ENCODE measurements at places on chromosomes 5 and 9. TPM values are rescaled to one million over a fixed set of nuclear protein-coding genes. Genes with fewer than 3 reads are reported as not detected.

The C5 gene
- polyA plus RNA-seq: 16.9 TPM

- no peak for DNase-seq
Observed at GRCh38 chr5:76854644-76855043, 4.8 kb downstream of the S100Z start.

- DNase-seq: no peak
Observed at GRCh38 chr5:50726475-50727148, 60.2 kb downstream of the PARP8 start.

DNA sequence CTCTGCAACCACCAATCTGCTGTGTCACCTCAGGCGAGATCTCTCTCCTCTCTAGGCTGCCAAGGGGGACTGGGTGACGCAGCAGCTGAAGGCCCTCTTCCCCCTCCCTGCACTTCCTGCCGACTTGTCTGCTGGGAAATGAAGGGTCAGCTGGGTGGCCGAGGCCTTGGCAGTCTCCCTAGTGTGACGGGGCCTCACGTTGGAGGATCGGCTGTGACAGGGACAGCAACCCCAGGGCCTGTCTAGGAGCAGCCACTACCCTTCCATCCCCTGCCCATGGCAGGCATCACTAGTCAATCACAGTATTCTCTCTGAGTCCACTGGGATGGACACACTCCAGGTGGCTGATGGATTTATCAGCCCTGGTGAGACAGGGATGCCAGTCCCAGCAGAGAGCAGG is 107.3 kb upstream of the SARDH start:
- no peak for DNase-seq

GRCh38 chr9:130294664-130295063 is 29.1 kb downstream of the HMCN2 start:
- no peak for DNase-seq

The RGS7BP gene
- 8.2 TPM for polyA plus RNA-seq

- no peak for DNase-seq
Observed at GRCh38 chr9:38439916-38440301, 15.7 kb upstream of the IGFBPL1 start.

DNA sequence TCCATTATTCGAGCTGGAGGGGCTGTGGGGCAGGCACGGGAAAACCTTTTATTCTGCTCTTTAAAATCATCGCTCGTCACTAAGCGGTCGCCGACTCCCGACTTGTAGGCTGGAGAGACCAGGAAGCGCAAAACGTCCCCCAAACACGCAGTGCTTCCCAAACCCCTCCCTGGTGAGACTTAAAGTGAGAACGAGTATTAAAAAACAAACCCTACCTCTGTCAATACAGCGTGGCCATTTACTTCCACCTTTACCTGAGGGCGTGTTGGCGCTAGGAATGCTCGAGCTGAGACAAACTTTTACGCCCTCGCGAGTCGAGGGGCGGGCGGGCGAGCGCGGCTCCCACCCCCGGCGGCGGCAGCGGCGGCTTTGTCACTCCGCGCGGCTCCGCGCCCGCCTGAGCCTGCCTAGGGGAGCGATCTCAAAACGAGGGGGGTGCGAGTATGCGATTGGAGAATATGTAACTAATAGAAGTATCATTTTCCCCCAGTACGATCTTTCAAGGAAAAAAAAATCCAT is at the start of gene NR2F1-AS1:
Gene NR2F1-AS1, minus strand, starts transcription at position 293 of the 519 bp plus-strand sequence.
- DNase-seq: no peak

The C5orf63 gene
- 13.9 TPM for polyA plus RNA-seq

DNA sequence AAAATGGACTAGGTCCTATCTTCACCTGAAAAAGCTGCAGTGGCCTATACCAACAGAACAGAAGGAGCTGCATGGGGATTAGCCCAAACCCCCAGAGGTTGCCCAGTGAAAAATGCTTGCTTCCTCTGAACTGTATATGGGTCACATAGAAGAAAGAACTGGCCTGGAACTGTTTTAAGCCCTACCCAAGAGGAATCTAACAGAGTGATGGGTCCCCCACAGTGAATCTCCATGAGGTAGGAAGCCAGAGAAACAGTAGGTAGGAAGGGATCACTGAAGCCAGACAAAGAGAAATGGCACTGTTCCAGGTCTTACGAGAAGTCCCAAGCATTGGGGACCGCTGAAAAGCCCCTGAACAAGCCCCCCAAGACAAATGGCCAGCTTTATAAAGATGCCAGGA is 28.8 kb upstream of the TRIM32 start:
- DNase-seq: no peak

DNA sequence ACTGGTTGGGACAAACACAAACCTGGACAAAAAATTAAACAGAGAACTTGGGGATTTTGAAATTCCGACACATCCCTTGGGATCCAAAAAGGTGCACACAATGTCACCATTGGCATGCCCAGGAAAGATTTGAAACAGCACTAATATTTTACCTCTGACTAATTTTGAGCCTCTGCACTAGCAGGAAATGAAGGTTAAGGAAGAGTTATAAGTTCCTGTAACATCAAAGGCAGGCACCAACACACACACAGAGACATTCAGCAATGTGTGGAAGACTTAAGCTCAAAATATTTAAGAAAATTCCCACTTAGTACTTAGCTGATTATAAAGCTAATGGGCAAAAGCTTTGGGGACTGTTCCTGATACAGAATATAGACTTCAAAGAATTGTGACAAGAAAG is 247.0 kb downstream of the CDH9 start:
- DNase-seq: no peak

The RPP25L gene
- 25.7 TPM for polyA plus RNA-seq

DNA sequence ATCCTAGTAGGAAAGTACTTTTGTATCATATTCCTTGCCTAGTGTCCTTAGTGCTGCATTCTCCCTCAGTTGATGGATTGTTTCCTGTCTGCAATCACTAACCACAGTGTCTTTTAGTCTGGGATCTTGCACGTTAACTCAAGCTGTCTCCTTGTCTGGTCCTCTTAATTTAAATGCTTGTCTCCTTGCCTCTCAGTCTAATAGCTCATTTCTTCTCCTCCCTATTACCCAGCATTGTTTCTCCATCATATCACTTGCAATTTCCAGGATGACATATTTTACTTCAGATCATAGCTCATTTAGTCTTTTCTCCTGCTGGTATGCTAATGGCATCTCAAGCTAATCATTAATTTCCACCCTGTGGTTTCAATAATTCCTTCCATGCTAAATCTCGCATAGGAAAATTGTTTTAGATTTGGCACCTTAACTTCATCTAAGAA is 2052.0 kb upstream of the C9orf72 start:
- no peak for DNase-seq

DNA sequence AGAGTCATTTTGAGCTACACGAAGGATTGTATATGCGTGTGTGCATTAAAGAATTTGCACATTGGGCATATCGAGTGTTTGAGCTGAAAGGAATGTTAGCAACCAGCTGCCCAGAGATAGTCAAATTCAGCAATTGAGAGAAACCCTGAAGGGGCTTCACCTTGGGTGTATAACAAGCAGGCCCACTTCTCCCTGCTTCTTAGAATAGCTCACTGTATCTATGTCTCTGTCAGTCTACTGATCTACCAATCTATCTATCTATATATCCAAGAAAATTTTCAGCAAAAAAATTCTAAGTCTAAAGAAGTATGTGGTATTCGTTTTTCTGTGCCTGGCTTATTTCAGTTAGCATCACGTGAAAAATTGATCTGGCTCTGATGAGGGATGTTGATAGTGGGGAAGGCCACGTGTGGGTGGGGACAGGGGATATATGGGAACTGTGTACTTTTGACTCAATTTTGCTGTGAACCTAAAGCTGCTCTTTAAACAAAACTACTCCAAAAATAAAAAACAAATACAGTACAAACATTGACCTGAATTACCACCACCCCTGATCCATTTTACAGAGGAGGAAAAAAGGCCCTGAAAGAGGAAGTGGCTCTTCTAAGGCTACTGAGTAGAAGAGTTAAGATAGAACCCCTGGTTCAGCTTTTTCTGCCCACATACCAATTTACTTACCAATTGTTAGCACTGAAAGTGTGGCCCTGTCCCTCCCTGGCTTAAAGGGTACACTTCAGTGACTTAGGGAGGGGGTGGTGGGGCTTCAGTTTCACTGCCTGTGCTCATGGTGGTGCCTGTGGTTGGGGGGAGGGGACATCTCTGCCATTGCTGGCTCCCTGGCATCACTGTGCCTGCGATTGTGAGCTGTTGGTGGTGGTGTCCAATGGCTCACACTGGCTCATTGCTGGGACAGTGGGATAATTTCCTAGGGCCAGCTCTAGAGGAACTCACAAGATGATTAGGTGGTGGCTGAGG is 141.8 kb downstream of the DOCK2 start:
- no peak for DNase-seq

DNA sequence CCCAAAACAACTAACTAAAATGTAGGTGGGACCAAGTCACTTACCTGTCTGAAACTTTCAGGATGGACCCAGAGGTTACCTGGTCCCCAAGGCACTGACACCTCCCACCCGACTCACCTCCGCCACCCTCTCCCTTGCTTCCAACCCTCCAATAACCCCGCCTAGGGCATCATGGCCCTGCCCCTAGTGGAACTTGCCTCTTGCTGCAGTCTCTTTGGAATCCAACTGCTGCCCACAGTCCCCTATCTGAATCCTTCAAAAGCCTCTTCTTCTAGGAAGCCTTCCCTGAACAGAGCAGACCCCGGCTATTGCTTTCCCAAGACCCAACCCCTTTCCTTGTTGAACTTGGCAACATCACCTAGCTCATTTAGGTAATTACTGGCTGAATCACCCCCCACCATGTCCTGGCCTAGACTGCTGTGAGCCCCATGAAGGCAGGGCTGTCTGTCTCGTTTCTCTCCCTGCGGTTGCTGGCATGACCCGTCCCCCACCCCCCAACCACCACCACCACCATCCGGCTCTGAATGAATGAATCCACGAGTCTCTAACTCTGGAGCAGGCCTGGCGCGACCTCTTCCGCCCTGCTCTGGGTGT is 9.4 kb downstream of the CRB2 start:
- DNase-seq: no peak

DNA sequence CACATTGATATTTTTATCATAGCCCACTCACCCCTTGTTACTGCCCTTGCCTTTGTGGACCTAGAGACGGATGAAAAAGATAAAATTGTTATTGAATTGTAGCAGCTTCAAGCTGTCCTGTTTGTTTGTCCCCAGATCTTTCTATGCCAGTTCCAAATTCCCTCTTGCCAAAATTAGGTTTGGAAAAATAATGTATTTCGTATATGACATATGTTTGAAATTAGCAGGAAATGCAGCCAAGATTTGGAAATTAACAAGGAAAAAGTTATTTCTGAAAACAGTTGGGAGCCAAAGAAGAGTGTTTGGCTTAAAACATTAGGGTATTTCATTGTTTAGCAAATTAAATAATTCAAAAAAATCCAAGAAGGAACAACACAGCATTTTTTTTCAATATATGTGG is 33.5 kb downstream of the SPATA31D1 start:
- DNase-seq: no peak

DNA sequence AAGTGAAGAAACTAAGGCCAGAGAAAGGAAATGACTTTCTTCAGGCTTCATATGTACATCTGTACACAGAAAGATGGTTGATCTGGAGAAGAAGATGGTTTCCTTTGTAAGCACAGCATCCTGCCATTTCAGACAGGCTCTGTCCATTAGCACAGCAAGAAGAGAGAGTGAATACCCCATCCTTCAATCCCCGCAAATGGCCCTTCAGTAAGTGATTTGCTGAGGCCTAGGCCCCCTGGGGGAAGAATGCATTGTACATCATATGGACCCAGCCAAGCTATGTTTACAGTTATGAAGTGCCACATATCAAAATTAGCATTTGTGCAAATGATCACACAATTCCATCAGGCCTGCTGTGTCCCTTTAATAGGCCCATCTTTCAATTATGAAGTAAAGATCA is 657.4 kb downstream of the BRINP1 start:
- DNase-seq: no peak

DNA sequence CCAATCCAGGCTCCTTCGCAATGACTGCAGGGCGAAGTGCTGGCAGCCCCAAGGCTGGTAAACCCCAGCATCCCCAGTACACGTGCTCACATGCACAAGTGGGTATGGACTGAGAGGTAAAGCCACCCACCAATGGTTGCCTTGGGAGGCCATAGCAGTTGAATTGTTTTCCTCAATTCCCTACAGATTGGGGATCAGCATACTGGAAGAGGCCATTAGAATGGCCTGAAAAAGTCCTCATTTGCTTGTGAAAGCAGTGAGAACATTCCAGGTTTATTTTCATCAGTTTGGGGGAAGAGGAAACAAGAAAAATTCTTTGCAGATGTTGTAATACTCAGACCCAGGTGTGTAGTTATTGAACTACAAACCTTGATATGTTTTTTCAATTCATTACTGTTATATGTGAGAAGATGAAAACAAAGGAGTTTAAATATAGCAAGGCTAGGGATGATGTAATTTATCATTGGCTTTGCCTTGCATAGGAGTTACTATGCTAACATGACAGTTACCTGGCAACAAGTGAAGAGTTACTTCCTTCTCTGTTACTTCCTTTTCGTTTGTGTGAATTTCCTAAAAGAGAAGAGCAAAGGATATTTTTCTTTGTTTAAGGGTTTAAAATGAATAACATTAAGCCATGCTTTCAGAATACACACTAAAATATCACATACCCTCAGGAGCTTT is 36.4 kb downstream of the MTMR12 start:
- no peak for DNase-seq

DNA sequence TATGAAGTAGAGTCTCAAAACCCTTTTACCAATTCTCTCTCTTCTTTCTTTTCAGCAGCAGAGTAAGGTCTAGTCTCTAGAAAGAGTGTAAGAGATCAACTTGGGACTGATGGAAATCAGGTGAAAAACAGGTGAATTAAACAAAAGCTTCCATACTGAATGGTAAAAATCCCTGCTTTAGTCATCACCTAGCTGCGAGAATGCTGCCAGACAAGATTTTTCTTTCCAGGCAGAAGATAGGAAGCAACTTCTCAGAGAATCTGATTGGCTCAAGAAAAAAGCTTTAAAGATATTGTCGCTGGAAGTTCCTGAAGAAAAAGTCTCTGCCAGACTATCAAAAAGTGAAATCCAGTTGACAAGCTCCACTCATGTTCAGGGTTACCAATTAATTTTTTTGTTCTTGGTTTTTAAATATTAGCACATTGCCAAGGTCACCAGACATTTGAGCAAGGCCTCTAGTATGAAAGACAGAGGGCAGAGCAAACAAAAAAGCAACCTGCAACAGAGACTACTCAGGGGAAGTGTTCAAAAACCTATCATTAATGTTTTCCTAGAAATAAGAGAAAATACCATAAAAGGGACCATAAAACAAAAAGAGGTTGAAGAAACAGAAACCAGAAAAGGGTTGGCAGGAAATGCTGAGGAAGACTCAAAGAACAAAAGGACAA is 9.3 kb downstream of the CDO1 start:
- no peak for DNase-seq

DNA sequence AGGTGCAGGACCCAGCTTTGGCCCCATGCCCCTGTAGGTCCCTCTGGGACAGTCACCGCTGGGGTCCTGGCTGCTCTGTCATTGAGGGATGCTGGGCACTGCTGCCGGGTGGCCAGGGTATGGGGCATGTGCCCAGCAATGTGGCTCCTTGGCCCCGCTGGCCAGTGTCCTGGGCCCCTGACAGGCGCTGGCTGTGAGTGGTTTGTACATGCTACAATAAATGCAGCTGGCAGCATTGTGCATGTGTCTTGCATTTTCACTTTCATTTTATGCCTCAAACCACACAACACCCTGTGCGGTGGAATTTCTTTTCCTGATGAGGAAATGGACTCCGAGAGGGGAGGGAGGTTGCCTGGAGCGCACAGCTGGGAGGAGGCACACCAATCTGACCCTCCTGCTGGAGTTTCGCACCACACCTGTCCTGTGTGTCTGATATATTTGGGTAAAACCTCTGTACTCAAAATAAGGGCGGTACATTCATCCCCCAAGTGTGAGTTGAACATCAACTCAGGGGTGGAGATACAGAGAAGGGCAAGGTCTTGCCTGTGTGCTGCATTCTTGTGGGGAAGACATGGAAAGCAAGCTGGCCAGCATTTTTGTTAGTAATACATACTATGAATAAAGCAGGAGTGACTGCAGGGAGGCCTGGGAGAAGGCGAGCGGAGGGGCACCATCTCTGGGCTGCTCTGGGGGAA is 11.7 kb downstream of the TSPAN17 start:
- DNase-seq: no peak

The OTULINL gene
- 40.7 TPM for polyA plus RNA-seq
